Activated naive CD8-positive, alpha-beta T cell treated with anti-CD3 and anti-CD28 coated beads for 36 hours (primary cell): ENCODE measurements at places on chromosomes 12 and 14. TPM values are rescaled to one million over a fixed set of nuclear protein-coding genes. Genes with fewer than 3 reads are reported as not detected.

The RNF212B gene
- total RNA-seq: not detected

GRCh38 chr14:99728231-99728920, 44.3 kb downstream of the CYP46A1 start:
- H3K27ac ChIP-seq: no peak overlapping the region
- no peak overlapping the region for H3K4me3 ChIP-seq
- DNase-seq: no peak

DNA sequence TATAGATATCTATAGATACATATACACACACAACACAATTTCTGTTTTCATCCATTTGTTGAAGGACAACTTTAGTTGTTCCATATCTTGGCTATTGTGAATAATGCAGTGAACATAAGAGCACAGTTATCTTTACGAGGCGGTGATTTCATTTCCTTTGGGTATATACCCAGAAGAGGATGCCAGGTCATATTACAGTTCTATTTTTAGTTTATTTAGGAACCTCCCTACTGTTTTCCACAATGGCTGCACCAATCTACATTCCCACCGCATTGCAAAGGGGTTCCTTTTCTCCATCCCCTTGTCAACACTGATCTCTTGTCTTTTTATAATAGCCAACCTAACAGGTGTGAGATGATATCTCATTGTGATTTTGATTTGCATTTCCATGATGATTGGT, 143.4 kb upstream of the ARHGAP5 start:
- H3K27me3 ChIP-seq: no peaks in the 10 kb centered on the region
- no peak for DNase-seq
- no peaks in the 10 kb centered on the region for H3K36me3 ChIP-seq
- peaks cover 8% of the 10 kb centered on the region for H3K4me1 ChIP-seq
- H3K27ac ChIP-seq: no peak overlapping the region

GRCh38 chr12:70919597-70920035, 922 bp downstream of the PTPRR start:
- H3K27me3 ChIP-seq: peaks cover 30% of the 10 kb centered on the region
- DNase-seq: no peak
- no peak overlapping the region for H3K4me3 ChIP-seq
- H3K36me3 ChIP-seq: no peaks in the 10 kb centered on the region

- DNase-seq: no peak
- H3K36me3 ChIP-seq: no peaks in the 10 kb centered on the region
- H3K27me3 ChIP-seq: no peaks in the 10 kb centered on the region
- H3K4me3 ChIP-seq: no peak overlapping the region
- H3K4me1 ChIP-seq: no peaks in the 10 kb centered on the region
- H3K27ac ChIP-seq: no peak overlapping the region
These were observed 81.7 kb upstream of the PRB2 start for GRCh38 chr12:11477110-11477509.

DNA sequence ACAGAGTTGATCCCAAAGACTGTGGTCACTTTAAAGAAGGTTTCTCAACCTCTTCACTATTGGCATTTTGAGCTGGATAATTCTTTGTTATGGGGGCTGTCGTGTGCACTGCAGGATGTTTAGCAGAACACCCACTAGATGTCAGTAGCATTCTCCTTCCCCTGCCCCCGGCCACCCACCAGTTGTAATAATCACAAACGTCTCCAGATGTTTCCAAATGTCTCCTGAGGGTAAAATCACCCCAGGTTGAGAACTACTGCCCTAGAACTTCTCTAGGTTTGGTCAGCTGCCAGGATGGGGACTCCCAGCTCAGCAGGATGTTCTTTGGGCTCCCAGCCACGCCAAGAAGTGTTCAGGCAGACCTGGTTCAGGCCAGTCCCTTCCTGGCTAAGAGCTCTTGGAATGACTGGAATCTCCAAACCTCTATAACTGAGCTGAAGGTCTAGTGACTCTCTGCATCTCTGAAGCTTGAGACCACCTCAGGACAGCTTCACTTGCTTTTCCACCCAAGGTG, 12.5 kb upstream of the AJUBA start:
- H3K36me3 ChIP-seq: no peaks in the 10 kb centered on the region
- peak; percentile 23 for DNase-seq
- no peak overlapping the region for H3K27ac ChIP-seq
- H3K27me3 ChIP-seq: no peaks in the 10 kb centered on the region
- H3K4me1 ChIP-seq: peaks cover 3% of the 10 kb centered on the region
- H3K4me3 ChIP-seq: no peak overlapping the region

The CISTR gene
- total RNA-seq: not detected
